ENCODE measurements at places on chromosomes 16 and 17.

- DNase-seq = no peak
These were observed 58.8 kb downstream of the ADCY9 start for GRCh38 chr16:4057439-4057877.

GRCh38 chr16:57244463-57244766, 644 bp upstream of the ARL2BP start:
- DNase-seq = no peak

GRCh38 chr16:87278191-87279093, 38.8 kb downstream of the C16orf95 start:
- peak; percentile 70 for DNase-seq

GRCh38 chr17:81693509-81694210, 9.5 kb upstream of the MRPL12 start:
- no peak for DNase-seq

DNA sequence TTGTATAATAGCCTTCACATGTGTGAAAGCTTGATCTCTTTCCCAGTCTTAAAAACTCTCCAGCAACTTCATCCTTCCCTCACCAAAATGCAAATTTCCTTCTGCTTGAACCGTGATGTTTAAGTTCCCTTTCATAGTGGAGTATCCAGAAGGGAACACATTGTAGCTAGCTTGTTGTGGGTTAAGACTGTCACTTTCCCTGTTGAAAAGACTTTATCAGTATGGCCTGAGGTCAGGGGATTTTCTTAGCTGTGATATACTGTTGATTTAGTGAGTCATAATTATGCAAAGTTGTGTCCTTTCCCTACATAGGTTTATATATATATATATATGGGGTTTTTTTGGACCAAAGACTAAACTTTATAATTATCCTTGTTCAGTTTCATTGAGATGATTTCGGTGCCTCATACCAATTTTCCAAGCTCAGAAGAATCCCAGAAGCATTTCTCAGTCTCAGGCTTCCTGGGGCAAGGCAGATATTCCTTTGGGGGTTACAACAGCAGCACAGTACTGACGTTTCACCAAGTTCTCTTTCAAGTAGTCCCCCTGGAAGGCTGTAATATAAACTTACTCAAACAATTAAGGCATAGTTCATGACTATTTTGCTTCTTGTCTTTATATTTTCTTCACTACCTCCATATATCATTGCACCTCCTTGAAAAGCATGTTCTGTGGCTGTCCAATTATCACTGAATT, 35.7 kb downstream of the ESRP2 start:
- DNase-seq = no peak

GRCh38 chr17:72121164-72122009, 567 bp downstream of the SOX9 start:
- DNase-seq = peak; percentile 13

DNA sequence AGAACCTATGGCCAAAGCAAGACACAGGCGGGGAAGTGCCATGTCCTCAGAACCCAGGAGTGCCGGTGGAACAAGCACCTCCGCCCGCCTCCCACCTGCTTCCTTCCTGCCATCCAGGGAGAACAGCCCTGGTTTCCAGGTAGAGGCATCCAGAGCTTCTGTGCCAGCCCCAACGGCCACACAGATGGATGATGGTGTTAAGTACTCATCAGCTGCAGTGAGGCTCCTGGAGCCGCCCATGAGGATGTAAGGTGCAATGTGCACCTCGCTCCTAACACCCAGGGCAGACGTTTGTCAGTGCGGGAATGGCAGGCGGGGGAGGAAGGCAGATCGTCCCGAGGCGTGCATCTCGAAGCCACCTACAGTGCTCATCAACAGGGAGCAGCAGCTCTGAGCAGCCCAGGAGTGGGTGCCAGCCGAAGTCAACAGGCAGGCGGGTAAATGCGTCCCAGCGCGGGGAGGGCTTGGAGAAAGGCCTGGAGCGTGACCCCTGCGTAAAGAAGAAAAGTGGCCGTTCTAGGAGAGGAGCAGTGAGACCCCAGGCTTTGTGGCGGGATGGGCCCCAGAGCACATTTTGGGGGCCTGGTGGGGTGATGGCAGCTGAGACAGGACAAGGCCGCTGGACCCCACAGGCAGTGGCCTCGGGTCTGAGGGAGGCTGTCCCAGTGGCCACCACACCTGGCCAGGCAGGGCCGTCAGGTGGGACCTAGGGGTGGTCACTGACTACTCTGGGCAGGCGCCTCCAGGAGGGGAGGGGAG, 46.1 kb upstream of the ACSF3 start:
- no peak for DNase-seq

- no peak for DNase-seq
These were observed 330.1 kb downstream of the MAP2K6 start for GRCh38 chr17:69744512-69745070.

DNA sequence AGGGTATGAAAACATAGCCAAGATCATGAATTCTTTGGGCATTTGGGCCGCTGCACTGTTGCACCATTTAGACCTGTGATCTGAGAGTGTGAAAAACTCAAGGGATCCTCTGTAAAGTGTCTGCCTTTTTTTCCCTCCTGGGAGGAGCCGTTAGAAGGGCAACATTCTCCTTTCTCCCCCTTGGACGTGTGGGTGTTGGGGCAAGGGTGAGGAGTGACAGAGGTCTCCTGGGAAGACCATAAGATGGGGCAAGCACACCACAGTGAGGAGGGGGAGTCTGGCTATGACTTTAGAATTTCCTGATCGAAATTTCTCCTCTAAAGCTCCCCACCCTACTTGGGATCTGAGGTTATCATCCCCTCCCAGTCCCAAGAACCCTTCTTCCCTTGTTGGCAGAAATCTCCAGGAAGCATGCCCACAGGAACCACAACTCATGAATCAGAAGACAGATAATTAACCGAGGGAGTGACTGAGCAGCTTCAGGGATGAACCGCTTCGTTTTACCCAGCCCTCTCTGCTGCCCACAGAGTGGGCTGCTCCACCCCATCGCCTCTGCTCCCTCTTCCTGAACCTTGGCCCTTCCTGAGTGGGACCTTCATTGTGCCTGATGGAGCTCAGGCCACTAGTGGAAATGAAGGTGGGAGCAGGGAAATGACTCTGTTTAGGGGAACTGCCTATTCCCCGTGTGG, 4.2 kb downstream of the ITGB3 start:
- no peak for DNase-seq

DNA sequence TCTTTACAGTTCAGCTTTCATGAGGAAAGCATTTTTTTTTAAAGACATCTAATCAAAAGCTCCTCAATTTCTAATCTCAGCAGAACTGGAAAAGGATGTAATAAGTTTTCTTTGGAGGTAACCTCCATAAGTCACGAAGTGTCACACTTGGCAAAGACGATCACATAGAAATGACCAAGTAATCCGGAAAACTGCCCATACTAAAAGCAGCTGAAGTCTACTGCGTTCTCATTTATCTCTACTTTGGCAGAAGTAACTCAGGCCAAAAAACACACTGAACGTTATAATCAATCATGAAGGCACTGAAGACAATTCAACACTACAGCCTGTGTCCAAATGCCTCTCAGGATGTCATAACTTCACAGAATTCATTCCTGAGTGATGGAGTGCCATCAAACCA, 39.8 kb downstream of the ERN1 start:
- DNase-seq = no peak

DNA sequence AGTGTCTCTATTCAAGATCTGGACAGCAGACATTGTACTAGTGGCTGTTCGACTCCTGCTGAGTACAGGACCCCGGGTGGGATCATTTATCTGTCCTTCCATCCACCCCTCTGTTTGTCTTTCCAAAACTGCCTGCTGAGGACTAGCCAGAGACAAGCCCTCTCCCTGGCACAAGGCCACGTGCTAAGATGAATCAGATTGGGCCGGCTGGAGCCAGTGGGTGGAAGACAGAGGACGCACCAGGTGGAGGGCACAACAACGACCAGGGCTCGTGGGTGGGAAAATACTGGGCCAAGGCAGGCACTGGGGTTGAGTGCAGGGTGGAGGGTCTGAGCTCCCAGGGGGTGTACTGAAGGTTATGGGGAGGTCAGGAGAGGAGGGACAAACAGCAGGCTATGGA, 1.4 kb upstream of the CA7 start:
- DNase-seq = no peak

GRCh38 chr16:53445534-53445933, 11.3 kb downstream of the RBL2 start:
- DNase-seq = no peak

- DNase-seq = no peak
These were observed 51.5 kb upstream of the HS3ST2 start for GRCh38 chr16:22762486-22762885.

DNA sequence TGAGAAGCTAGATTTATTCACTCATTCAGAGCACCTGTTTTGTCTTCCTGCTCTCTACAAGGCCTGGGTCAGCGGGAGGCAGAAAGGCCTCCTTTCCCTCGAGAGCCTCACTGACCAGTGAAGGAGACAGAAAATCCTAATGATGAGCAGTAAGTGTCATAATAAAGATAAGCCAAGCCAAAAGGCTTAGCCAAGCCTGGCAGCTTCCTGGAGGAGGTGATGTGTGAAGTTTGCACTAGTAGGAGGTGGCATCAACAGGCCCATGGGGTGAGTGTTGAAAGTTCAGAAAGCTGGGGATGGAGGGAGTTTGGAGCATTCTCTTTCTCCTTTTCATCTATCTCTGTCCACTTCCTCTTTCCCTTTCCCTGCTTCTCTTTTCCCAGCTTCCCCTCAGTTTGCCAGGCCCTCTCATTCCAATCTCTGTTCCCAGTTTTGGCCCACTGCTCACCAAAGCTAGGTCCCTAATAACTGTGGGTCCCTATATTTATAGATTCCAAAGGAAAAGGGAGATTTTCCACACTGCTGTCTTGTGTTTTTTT, 16.5 kb upstream of the SPNS3 start:
- no peak for DNase-seq

DNA sequence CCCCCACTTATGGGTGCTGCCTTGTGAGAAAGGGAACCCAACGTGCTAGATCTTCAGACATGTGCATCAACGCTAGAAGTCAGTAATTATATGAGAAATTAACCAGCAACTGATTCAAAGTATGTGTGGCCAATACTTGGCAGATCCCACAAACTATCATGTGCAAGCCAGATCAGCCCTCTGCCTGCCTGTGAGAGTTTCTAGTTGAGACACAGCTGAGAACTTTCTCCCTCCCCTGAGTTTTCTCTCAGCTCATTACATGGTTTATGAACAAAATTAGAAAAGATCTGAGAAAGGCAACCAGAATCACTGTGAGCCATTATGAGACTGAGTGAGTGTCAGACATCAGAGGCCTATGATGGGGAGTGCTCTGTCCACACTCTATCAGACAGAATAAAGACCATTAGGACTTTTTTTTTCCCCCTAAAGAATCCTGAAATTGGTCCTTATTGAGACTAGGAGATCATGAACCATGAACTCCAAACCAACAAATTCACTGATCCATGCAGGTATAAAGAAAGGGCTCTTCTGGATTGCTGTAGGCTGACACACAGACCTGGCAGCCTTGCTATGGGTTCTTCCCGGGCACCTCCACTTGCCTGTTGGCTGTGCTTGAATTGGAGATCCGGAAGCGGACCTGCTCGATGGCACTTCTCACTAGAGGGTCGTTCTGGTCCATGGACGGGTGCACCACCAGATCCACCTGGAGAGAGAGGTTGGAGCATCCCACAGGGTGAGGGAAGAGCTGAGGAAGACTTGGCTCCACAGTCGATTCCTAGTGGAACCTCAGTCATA, 51.5 kb downstream of the GTF3C1 start:
- no peak for DNase-seq

GRCh38 chr16:88487124-88487432, 34.0 kb downstream of the ZFPM1 start:
- DNase-seq = no peak

DNA sequence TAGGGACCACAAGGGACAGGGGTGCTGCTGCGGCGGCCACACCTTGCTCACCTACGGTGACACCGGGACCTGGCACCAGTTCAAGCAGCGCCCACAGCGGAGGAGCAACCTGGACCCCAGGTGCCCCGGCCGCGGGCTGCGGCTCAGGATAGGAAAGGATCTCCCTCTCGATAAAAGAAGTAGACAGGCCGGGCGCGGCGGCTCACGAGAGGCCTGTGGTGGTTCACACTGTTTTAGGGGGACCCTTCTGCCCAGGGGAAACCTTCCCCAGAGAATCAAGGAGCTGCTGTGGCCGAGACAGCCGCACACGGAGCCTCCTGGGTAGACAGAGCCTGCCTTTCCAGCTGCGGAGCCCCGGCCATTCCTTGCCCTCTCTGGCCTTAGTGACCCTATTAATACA, 17.9 kb upstream of the ATP2A3 start:
- DNase-seq = no peak

- peak; percentile 95 for DNase-seq
These were observed 12.4 kb downstream of the ZG16B start for GRCh38 chr16:2842340-2843000.

DNA sequence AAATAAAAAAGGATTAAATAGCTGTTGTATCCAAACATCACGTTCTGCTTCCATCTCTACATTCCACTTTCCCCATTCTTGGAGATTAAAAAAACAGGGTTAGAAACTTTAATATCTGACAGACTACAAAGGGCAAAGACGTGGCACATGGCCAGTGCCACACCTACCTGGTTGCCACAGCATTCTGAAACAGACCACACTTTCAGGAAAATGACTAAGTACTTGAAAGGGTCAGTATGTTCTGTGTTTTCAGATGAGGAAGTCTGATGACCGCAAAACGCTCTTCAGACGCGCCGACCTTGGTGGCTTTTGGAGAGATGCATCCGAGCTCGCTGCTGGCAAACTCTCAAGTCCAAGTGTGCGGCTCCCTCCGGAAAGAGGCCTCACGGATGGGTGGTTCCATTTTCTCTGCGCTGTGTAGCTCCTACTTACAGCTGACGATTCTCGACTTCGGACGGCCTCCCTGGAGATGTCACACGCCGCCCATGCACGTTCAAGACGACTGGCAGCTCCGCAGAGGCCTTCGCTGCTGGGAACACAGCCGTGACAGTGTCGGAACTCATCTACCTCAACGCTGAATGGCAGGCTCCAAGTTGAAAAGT, 15.5 kb downstream of the MAP1LC3B start:
- DNase-seq = no peak

- no peak for DNase-seq
These were observed 18.8 kb downstream of the MPP2 start for GRCh38 chr17:43888548-43888947.

- DNase-seq = no peak
These were observed 8.9 kb upstream of the MED13 start for GRCh38 chr17:62073993-62074392.

DNA sequence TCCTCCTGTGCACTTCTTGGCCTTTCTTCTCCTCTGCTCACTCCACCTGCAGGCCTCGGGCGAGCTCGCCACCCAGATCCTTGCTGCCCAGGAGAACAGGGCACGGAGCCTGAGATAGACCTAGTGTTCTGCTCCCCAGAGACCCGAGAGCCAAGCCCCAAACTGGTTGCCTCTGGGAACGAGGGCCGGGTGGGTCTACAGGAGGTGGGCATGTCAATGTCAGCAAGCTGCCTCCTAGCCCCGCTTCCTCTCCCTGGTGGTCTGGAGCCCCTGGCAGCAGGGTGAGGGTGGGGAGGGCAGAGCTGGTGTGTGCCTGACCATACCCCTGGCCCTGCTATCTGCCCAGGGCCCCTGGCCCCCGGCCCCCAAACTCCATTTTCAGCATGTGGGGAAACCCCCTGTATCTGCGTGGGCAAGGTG, 841 bp upstream of the NDRG4 start:
- DNase-seq = no peak
